Right renal cortex interstitium (tissue), 3 donors: ENCODE measurements at places on chromosomes 7 and 10. TPM values are rescaled to one million over a fixed set of nuclear protein-coding genes. Genes with fewer than 3 reads are reported as not detected.

Gene INSYN2A
- 3.9 TPM for polyA plus RNA-seq

Gene SPACDR
- 0.58 TPM for polyA plus RNA-seq

Gene PDGFA
- 38.1 TPM for polyA plus RNA-seq

Gene CH25H
- polyA plus RNA-seq, result 0.22 TPM

Gene TRRAP
- polyA plus RNA-seq, result 39.7 TPM

Gene XPNPEP1
- polyA plus RNA-seq, result 83.6 TPM

Gene TASOR2
- polyA plus RNA-seq, result 30.8 TPM

Gene TMEM176A
- 126 TPM for polyA plus RNA-seq

Gene RBM20
- polyA plus RNA-seq, result 5.1 TPM

Gene OR9A2
- not detected for polyA plus RNA-seq

Gene SPAM1
- not detected for polyA plus RNA-seq

Gene NKX2-3
- not detected for polyA plus RNA-seq

Gene NODAL
- polyA plus RNA-seq, result 0.38 TPM

- no peak for DNase-seq
These were observed 24.7 kb upstream of the AMZ1 start for GRCh38 chr7:2663121-2663886.

DNA sequence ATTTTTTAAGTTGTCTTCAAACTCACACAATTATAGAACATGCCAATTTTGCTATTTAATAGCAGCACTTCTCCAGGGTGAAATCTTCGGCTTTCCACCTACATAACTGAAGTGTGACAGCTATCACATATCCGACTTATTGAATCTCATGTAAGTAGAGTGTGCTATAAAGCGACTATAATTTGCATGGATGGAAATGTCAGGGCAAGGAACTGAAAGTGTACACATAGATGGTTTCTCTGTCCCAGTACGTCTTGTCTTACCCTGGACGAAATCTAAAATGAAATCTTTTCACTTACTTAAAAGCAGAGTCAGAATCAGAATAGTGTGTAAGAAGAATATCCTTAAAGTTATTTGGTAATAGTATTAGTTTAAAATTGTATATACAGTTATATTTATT, 132.3 kb downstream of the THSD7A start:
- DNase-seq, result no peak

DNA sequence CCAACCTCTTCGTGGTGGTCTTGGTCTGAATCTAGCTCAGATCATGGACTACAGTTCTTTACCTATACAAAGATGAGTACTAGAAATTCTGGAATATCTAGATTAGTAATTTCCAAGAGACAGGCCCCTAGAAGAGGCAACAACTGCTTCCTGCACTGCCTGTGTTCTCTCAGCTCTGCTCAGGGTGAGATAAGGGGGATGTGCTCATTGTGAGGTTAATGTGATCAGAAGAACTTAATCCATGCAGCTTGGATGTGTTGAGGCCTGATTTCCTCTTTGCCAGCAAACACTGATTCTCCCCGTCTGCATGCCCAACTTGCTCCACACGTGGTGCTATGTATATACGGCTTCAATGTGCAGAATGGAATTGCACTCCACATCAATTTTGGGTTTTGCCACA, 268.0 kb downstream of the PHTF2 start:
- no peak for DNase-seq

- no peak for DNase-seq
These were observed 22.4 kb upstream of the IFIT2 start for GRCh38 chr10:89279421-89279869.

GRCh38 chr7:156819733-156820295, 73.2 kb downstream of the LMBR1 start:
- DNase-seq, result no peak

DNA sequence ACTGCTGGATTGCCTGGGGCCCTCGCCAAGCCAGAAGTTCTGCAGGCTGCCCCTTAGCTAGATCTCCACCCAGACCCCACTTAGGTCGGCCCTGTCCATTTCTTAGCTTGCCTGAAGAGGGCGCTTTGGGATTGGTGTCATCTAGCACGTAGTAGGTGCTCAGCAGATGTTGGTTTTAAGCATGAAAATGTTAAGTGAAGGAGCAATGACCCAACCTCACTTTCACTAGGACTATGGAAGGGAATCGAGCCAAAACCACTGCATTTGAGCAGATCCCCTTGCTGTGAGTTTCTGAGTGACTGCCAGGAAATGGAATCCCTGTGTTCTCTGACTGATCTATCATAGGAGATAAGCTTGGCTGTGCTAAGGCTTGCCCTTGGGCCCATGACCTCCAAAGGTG, 131.7 kb upstream of the EEPD1 start:
- no peak for DNase-seq

GRCh38 chr10:124671486-124672075, 72.6 kb downstream of the FAM53B start:
- DNase-seq, result no peak

DNA sequence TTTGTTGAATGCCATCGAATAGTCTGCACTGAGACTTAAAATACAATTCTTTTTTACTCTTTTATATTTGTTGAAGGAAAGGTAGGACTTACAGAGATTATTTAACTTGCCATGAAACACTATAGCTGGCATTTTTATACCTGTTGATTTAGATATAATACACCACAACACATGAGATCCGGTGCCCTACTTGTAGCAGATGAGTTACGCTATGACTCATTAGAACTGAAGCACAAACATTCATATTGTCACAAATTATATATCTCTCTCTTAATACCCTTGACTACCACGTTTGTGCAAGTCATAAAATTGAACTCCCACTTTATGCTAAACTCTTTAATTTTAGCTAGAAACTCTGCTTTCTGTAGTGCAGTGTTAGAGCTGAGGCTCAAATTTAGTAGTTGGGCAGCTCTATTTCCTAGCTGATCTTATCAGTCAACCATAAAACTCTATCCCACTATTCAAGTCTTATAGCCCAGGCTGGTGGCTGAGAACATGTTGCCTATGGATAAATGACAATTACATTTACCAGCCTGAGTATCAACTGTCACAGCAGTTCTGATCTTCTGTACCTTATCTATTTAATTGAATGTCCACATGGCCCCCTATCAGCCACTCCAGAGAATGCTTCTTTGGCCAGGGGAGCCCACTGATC, 137.4 kb upstream of the SEMA3D start:
- DNase-seq, result no peak

- no peak for DNase-seq
These were observed 42.1 kb upstream of the HPS1 start for GRCh38 chr10:98488669-98489430.

DNA sequence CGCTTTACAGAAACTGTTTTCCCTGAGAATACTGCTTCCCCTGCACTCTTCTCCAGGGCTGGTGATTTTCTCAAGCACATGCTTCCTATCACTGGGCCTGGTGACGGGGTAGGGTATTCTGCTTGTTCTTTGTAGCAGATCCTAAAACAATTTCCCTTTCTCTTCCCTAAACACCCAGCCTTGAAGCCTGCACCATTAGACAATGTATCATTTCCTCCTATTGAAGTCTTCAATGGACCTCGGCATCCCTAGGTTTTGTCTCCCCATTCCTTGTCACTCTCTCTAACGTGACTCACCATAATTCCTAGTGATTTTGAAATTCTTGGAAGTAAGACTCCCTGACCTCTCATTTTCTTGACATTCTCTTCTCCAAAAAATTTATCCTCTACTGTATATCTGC, 109.5 kb upstream of the GHITM start:
- no peak for DNase-seq

GRCh38 chr7:128867842-128868623, 5.4 kb downstream of the ATP6V1F start:
- no peak for DNase-seq

- no peak for DNase-seq
These were observed 85.1 kb downstream of the HIPK2 start for GRCh38 chr7:139692723-139693122.

DNA sequence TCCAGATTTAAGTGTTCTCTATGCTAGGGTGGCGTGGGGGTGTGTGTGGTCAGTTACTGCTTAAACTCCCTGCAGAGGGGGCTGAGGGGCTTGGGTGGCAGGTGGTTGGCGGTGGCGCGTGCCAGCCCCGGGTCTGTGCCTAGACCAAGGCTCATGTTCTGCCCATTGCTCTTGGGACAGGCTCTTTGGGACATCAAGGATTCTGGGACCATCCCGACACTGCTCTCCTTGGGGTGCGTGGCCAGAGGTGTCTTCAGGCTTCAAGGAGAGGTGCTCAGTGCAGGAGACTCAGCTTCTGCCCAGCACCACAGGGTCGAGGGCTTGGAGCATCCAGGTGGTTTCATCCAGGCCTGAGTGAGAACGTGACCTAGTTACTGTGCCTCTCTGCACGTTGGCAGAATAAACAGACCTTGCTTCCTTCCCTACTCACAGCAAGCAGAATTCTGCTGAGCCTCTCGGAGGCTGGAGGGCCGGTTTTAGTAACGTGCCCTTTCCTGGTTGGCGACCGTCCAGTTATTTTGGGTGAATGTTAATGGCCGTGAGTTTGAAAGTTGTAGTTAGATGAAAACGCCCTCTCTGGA, 39.9 kb downstream of the CAMK1D start:
- no peak for DNase-seq

DNA sequence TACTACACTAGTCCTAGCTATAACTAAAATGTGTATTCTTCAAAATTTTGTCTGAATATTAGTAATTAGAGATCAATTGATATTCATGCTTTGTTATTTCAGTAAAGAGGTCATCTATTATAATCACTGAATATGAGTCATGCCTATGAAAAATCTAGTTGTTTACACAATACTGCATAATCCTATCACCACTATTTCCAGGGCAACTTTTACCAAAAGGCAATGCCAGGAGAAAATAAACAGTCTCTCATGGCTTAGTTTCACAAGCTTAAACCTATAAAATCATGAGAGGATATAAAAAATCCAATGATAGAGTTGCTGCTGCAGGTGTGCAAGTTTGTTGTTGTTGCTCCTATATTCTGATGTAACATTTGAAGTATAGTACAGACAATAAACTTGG, 149.9 kb upstream of the COL1A2 start:
- no peak for DNase-seq

DNA sequence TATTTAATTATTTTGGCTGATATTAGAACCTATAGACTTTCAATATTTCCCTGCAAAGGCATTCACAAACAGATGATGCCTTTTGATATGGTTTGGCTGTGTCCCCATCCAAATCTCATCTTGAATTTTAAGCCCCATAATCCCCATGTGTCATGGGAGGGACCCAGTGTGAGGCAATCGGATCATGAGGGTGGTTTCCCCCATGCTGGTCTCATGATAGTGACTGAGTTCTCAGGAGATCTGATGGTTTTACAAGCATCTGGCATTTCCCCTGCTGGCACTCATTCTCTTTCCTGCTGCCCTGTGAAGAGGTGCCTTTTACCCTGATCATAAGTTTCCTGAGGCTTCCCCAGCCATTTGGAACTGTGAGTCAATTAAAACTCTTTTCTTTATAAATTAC, 9.3 kb upstream of the PNLIPRP3 start:
- no peak for DNase-seq

DNA sequence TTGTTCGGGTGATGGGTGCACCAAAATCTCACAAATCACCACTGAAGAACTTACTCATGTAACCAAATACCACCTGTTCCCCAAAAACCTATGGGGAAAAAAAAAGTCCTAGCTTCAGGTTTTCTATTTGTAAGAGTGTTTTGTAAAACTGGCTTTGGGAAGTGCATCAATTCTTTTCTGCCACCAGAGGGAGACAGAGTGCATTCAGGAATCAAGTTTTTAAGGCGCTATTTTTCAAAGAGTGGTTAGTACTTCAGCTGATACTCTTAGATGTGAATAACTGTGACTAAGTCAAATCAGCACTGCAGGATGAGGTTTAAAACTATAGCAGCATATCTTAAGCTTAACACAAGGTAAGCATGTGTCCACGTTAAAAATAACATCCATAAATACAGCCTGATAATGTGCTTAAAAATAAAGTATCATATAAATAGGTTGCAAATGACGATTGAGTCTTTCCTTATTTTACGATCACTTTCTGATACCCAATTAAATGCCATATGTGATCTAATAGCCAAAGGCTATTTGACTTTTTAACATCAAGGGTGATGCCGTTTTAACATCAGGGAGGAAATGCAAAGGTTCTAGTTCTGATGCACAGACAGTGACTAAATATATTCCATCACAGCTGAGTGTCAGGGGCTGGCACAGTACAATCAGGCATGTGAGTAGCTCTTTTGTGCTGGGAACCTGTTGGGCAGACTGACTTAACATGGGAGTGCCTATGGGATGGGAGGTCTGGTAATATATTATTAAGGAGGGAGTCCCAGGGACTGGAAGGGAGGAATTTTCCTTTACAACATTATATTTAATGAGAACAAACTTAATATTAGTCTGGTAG, 10.6 kb upstream of the LYZL2 start:
- peak; percentile 58 for DNase-seq

- no peak for DNase-seq
These were observed 14.4 kb downstream of the WEE2 start for GRCh38 chr7:141722529-141722928.

DNA sequence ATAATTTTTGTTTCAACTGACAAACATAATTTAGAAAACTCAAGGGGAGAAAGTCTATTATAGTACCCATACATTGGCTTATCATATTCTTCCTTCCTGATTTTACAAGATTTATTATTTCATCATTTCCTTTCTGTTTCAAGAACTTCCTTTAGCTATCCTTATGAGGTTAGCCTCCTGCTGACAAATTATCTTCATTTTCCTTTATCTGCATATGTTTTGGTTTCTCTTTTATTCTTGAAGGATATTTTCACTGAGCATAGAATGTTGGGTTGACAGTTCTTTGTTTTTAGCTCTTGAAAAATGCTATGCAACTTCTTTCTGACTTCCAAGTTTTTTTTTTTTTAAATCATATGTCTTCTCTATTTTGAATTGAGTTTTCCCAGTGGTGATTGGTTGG, 21.3 kb upstream of the TCERG1L start:
- DNase-seq, result no peak

GRCh38 chr7:150406567-150407421, 27.7 kb downstream of the ZNF775 start:
- no peak for DNase-seq

DNA sequence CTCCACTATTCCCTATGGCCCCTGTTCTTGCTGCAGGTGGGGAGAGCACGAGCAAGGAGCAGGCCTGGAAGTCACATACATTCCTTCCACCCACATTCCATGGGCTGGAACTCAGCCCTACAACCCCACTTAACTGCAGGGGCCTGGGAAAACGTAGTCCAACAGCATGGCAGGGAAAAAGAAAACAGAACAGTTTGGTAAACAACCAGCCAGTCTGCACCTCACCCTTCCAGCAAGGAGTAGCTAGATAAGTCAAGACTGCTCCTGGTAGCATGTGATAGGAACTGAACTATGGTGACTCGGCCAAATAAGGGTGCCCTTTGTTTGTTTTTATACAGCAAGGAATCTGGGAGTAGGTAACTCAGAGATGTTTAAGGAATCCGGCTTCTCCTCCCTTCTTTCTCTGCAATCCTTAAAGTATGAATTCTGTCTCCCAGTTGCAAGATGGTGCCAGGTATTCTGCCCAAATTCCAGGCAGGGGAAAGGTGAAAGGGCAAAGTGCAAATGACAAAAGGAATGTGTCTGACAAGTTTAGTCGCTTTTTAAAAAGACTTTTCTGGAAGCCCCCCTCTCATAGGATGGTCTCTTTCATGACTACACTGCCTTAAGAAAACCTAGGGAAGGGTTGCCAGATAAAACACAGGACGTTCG, 311.7 kb upstream of the NEBL start:
- no peak for DNase-seq
